ENCODE measurements at places on chromosomes 7 and 10.
A peak's percentile ranks its signal among the peaks of the same experiment; 100 is the strongest.

DNA sequence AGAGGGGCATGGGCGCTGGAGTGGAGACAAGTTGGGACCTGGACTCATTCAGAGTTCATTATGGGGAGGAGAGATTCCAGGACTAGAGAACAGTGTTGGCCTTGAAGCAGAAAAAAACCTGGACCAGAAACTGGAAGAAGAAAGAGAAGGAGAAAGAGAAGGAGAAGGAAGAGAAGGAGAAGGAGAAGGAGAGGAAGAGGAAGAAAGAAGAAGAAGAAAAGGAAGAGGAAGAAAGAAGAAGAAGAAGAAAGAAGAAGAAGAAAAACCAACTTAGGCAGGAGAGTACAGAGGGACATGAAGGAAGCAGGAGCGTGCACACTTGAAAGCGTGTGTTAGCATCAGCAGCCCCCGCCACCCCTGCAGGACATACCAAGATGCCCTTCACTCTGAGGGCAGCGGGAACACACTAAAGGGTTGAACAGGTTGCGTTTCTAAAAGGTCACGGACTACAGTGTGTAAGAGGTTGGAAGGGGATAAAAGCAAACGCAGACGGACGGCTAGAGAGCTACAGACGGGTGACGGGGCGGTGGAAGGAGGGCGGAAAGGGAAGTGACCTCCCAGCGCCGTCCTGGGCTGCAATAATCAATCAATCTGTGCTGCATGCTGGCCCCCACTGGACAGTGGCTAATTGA, 95.3 kb downstream of the SEC61G start:
- no peak for DNase-seq

GRCh38 chr10:24723788-24724380, at the start of gene ARHGAP21:
Gene ARHGAP21, minus strand, starts transcription at chr10:24723887. Its CDS starts 1,988 bp downstream, at chr10:24721899.
- no peak for DNase-seq

DNA sequence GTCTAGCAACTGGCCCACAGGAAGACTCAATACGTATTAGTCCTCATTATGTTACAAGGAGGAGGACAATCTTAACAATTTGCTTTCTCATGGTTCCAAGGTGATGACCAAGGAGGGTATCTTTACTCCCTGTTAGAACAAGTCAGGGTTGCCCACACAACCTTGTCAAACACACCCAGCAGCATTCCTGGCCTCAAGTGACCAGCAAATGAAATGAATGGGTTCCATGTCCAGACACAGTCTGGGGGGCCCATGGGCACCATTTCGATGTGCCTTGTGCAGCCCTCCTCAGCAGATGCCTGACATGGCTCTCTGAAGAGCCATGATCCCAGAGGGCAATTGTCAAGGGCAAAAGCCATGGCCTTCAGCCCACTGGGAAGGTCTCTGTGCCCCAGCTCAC, 40.8 kb downstream of the ANXA8 start:
- no peak for DNase-seq

DNA sequence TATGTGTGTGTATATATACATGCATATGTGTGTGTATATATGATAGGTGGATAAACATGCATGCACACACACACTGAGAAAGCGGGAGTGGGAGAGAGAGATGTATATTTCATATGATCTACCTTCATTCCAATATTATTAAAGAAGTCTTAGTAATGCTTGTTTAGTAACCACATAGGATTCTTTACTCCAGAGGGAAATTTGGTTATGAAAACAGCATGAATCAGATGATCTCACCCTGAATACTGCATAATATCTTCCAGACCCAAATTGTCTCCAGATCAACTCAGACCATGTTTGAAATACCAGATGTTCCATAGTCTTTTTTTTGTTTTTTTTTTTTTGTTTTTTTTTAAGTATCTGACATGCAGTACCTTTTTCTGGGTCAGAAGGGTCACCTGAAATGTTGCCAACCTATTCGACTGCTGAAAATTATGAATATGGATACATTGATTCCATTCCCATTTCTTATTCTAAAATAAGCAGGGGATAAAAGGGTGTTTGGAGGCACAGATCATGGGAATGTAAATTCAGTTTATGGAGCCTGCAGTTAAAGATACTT, 17.4 kb downstream of the TES start:
- no peak for DNase-seq

DNA sequence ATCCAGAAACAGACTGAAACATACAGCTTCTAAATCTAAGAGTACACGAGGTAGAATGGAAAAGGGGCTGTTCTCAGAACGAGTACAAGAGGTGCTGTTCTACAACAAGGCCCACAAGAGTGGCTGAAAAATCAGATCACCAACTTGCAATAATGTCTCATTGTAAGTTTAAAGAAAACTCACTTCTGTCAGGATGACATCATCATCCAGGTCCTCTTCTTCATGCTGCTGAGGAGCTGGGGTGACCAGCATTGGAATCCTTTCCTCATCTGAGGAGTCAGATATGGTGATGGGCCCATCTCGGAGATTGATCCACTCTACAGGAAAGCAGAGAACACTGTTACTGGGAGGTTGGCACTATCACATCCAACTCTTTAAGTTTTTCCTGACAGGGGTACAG, 28.8 kb downstream of the RNF216 start:
- no peak for DNase-seq

- DNase-seq: no peak
Observed at GRCh38 chr7:149887311-149887710, 13.5 kb downstream of the ATP6V0E2 start.

DNA sequence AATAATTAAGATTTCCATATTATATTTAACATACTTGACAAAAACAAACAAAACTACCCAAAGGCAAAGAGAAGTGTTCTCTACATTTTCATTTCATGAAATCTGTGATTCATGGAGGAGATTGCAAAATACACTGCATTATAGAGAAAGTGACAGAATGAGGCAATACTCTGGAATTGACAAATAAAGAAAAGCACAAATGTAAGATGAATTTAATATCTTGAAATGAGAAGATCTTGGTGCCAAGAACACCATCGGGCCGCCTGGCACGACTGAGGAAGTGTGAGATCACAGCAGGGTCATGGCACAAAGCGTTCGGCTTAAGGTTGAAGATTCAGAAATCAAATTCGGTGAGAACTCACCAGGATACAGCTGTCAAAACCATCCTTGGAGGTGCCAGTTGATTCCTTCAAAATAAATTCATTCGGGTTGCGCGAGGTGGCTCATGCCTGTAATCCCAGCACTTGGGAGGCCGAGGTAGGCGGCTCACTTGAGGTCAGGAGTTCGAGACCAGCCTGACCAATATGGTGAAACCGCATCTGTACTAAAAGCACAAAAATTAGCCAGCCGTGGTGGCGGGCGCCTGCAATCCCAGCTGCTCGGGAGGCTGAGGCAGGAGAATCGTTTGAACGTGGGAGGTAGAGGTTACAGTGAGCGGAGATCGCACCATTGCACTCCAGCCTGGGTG, 174.0 kb upstream of the PFKP start:
- DNase-seq: no peak

DNA sequence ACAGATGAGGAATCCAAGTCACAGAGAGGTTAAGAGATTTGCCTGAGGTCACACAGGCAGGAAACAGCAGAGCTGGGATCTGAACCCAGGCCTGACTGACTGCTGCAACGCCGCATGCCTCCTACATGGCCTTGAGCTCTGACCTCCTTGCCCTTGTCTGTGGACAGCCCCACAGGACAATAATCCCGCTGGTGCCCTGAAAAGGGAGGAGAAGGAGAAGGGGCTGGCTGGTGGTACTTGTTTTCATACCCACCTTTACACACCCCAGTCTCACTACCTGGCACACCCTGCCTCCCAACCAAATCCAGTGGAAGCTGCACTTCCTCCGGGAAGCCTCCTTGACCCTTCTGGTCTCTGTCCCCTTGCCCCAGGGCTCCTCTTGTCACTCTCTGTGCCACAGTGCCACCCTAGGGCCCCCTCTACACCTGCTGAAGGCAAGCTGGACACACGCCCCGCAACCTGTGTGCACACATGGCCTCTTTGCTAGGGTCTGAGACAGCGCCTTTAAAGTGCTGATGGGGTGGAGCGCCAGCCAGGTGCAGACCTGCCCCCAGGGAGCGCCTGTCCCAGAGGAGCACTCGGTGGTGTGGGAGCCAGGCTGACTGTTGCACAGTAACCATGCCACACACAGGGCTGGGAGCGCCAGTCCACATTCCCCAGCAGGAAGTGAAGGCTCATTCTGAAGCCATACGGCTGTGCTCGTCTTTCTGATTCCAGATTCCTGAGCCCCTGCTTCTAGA, 38.6 kb downstream of the ZCCHC24 start:
- no peak for DNase-seq

DNA sequence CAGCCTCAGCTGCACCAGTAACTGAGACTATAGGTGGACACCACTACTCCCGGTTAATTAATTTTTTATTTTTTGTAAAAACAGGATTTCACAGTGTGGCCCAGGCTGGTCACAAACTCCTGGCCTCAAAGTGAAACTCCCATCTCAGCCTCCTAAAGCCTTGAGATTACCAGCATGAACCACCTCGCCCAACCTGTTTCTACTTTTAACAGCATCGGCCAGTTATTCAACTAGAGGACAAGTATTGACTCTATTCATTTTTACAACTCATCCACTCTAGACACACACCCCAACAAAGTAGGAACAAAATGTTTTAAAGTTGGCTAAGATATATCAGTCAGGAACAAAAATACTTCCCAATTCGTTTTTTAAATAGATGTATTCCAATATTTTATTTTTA, 334.8 kb downstream of the PARD3 start:
- DNase-seq: no peak

DNA sequence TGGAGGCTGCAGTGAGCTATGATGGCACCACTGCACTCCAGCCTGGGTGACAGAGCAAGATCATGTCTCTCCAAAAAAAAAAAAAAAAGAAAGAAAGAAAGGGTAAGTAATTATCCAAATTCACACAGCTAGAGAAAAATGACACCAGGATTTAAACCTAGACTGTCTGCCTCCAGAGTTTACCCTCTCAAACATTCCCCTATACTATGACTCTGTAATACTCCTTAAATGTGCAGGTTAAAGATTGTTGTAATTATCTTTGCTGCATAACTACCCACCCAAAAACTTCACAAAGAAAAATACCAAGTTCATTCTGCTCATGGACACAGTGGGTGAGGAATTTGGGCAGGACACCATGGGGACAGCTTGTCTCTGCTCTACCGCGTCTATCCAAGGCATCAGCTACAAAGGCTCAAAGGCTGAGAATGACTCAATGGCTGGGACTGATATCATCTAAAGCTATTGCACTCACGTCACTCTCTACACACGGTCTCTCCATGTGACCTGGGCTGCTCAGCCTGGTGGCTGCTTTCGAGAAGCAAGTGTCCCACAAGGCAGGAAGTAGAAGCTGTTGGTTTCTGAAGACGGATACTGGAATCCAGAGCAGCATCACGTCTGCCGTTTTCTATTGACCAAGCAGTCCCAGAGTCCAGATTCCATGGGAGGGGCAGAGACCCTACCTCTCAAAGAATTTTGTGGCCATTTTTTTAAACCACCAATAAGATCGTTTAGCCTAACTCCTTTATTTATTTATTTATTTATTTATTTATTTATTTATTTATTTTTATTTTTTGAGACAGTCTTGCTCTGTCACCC, 185.7 kb upstream of the AUTS2 start:
- peak; percentile 60 for DNase-seq

DNA sequence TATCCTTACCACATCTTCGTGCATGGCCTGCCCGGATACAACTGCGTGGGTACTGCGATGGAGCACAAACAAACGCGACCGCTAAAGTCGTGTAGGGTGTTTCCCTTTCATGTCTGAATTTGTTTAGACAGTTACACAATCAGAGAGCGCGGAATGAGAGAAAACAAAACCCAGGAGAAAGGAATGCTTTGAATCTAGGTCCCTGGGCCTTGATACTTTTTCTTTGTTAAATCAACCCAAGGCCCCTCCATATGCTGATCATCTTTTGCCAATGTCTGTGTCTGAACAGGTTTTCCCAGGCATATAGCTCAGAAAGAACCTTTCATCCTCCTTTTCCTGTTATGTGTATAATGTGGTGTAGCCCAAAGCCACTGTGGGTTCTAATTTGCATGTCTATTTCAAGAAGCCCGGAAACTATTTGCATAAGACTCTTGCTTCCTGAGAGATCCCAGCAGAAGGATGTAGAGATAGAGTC, 145.8 kb downstream of the FRMD4A start:
- no peak for DNase-seq

DNA sequence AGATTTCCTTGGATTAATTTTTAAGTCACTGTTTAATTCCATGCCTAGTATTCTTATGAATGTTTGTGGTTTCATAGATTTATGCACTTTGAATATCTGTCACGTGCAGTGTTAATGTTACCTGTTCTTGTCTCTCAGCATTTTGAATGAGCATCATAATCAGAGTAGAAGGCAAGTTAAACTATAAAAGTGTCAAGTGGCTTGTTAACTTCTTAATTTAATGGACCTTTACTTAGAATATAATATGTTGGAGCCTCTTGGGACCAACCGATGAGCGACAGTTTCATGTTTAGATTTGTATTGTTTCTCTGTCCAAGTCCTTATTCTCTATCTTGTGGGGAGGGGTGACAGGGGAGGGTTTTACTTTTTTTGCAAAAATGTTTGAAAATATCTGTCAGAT, 50.6 kb upstream of the MTURN start:
- DNase-seq: no peak

- DNase-seq: no peak
Observed at GRCh38 chr7:74398426-74398825, 55.3 kb upstream of the GTF2IRD1 start.

DNA sequence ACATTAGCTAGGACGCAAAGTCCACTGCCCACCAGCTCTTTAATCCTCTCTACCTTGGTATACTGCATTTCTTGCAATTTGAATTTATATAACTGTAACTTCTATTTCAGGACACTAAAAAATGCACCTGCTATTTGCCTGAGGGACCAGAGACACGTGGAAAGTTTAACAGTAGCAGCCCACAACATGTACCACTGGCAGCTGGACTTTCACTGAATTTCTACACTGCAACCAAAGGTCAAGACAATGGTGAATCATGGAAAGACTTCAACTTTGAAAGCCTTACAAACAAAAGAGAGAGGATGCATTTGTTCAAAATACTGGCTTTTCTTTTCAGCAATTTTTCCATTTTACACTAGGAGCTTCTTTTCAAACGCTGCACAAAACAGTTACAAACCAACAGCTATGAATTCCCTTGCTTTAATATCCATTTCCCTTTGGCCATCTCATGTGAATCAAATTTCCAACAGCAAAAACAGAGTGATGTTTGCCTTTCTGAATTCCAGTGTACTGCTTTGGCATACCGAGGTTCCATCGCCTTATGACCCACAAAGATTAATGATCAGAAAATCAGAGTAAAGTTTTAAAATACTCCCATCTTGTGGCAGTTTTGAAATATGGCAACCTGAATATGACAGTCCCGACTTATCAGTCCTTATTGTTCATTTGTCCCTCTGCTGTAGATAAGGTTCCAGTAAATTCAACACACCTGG, 29.9 kb upstream of the HNRNPH3 start:
- DNase-seq: peak; percentile 22

- DNase-seq: no peak
Observed at GRCh38 chr7:113292105-113292504, 173.8 kb upstream of the SMIM30 start.

All from KG1 (cell line).